ENCODE measurements at places on chromosomes 12 and 14.

DNA sequence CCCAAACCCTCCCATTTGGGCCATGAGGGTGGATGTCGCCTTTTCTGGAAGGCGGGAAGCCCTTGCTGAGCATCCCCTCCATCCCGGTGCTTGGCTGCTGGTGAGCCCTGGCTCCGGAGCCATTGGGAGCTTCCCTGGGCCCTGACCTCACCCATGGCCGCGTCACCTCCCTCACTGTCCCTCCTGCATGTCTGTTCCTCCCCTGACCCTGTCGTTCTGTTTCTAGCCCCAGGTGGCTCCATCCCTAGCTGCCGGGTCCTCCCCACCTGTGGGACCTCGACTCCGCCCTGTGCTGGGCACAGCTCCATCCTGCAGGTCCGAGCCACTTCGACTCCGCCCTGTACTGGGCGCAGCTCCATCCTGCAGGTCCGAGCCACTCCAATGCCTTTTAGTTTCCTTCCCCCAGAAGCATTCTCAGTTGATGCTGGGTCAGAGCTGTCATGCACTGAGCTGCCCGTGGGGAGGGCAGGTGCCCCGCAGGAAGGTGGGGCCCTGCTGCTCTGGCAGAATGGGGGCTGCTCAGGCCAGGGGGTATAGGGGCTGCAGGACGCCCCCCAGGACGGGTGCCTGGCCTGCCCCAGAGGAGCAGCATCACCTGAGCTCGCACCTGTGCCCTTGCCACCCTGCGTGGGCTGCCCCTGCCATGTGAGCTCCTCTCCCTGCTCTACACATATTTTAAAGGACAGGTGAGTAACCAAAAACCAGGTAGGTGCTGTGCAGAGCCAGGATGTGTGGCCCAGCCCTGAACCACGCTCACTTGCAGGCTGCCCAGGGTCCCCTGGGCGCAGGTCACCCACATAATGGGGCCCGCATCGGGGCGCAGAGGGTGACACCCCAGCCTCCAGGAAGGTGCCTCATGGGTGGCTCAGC lies 19.0 kb downstream of the NOC4L start:
- DNase-seq: no peak

- no peak for DNase-seq
These were observed 83.2 kb downstream of the MYRFL start for GRCh38 chr12:69908203-69908602.

- peak; percentile 19 for DNase-seq
These were observed 170.0 kb downstream of the ZFP36L1 start for GRCh38 chr14:68622856-68623255.

DNA sequence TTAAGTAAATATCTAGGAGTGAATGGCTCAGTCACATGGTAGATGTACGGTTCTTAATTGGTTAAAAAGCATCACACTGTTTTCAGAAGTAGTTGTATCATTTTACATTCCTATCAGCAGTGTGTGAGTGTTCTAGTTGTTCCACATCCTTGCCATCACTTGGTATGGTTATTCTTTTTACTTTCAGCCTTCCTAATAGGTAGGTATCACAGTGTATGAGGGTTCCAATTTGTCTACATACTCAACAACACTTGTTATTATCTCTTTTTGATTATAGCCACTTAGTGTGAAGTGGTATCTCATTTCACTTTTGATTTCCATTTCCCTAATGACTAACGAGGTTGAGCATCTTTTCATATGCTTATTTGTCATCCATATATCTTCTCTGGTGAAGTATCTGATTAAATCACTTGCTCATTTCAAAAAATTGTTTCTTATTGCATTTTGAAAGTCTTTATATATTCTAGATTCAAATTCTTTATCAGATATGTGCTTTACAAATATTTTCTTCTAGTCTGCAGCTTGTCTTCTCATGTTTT lies 3.5 kb upstream of the SPRYD3 start:
- DNase-seq: no peak

- DNase-seq: no peak
These were observed 199.6 kb upstream of the DIO3 start for GRCh38 chr14:101361451-101362433.

DNA sequence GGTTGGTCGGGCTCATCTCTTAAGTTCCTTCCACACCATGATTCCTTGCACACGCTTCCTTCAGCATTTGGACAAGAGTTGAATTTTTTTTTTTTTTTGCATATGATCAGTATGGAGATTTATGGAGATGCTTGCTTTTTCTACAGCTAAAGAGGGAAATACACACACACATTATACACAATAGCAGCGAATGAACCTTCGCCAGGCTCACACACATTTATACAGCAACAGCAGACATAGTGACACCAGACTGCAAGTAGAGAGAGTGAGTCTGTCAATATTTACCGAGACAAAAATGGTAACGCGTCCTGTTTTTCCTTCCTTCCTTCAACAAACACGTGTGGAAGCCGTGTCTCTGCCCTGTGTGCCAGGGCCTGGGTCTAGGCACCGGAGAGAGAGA lies 897.9 kb downstream of the BCL11B start:
- no peak for DNase-seq

DNA sequence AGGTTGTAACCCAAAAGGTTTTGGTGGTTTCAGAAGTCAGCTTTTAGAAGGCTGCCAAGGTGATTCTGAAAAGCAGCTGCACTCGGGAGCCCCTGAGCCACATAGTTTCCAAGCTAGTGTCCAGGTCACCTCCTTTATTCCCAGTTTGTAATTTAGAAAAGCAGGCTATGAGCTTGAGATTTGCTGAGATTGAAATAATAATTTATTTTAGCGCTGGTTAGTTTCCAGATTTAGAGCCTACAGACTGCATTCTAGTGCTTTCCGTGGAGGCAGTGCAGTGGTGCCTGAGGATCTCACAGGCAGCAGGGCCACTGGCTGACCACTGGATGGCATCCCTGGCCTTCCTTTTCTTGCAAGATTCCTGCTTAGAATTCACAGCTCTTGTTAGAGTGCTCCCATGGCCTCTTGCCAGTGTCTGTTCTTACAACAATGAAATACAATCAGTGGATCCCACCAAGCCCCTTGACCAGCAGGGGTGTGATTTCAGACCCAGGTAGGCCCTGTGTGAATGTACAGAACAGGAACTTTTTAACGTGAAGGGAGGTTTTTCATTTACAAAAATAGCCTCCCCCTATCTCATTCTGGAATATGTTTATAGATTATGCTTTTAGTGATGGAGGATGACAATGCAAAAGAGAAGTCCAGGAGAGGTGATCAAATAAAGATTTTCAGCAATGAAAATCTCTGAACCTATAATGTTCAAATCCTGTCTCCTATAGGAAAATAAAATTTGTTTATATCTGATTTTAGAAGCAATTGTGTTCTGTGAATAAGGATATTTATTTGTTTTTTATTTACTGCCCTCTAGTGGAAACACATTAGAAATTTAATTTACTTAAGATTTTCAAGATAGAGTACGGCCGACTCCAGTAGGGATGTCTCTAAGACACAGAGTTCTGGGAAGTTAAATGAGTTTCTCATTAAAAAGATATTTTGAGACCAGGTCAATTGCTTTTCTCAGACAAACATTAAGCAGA lies 362.1 kb upstream of the STXBP6 start:
- DNase-seq: no peak

DNA sequence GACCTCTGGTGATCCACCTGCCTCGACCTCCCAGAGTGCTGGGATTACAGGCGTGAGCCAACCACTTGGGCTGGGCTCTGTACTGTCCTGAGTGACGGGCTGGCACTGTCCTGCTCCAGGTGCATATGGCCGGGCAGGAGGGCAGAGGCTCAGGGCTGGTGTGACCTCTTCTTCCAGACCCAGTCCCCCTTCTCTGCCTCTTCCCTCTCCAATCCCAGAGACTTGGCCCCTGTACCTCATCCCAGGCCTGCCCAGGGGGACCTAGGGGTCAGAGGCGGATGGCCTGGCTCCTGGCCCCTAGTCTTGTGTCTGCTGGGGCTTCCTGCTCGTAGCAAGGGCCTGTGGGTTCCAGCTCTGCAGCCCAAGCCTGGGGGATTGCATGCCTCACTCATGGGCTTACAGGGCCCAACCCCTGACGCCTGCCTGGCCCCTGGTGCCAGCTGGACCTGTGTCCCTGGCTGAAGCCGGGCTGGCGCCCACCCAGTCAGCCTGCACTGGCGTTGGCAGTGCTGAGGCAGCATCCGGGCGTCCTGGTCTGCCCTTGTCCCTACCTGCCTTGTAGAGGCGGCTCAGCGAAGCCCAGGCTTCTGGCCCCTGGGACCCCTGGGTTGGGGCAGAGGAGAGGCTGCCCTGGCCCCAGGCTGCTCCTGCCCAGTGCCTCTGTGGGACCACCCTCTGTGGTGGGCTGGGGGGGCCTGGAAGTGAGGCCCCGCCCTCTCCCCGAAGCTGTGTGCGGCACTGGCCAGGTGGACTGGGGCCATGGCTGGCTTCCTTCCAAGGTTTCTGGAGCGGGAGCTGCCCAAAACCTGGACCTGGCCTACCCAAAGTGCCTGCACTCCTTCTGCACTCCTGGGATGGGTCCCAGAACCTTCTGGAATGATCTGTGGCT lies 4.3 kb downstream of the TEDC1 start:
- DNase-seq: no peak

GRCh38 chr12:51847643-51848325 lies 734 bp downstream of the FIGNL2 start:
- DNase-seq: peak; percentile 53

DNA sequence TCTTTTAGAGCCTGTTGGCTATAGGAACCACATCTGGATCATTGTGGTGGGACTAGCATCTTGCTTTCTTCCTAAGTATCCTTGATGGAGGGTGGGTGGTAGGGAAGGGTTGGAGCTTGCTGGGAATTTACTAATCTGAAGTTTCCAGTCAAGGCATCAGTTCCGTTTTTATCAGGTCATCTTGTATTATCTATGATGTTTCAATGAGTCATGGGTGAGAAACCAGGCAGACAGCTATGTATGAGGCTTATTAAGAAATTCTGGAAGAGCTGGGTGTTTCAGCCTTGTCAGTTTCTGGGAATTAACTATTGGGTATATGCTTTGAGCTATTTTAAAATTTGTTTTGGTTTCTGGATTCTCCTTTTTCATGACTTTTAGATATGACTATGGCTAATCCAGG lies 11.3 kb downstream of the TSFM start:
- DNase-seq: no peak

GRCh38 chr14:71597955-71598660 lies 334.1 kb upstream of the RGS6 start:
- no peak for DNase-seq

DNA sequence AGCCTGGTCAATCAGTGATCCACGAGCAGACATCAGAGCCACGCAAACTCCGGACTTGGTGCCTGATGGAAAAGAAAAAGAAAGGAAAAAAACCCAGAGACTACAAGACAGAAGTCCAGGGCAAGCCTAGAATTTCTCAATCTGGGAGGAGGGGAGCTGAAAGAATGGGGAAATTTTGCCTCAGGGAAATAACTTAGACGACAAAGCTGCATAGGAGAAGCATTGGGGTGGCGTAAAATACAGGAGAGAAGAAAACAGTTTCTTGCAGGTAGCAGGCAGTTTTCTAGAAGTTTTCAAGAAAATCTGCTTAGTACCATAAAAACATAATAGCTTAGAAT lies 2.6 kb upstream of the SLC11A2 start:
- DNase-seq: no peak

DNA sequence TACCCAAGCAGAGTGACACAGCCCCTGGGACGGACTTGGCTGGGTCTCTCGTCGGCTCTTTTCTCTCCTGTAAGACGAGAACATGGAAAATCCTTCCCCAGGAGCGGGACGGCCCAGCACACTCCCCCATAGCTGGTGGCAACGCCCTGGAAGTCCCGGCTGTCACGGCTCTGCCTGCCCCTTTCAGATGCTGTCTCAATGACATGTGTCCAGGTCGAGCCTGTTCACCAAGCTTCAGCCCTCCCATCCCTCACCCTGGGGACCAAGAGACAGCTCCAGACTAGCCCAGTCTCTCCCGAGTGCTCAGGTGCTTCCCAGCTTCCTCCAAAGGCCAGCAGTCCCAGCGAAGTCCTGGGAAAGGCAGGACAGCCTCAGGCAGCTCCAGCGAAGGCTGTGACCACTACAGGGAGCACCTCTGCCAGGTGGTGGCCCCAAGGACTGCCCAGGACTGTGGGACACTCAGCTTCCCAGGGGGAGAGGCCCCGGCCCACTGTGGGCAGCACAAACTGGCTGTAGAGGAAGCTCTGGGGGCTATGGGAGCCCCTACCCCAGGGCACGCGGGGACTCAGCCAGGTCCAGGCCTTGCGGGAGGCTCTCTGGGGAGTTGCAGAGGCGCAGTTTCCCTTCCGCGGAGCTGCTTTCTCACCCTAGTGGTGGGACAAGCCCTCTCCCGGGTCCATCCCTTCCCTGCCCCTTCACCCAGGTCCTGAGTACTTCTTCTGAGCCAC lies 33.6 kb downstream of the TNFAIP2 start:
- DNase-seq: no peak

- no peak for DNase-seq
These were observed 275.5 kb downstream of the ALG10 start for GRCh38 chr12:34297790-34298164.

GRCh38 chr12:45893240-45893639 lies 97.1 kb downstream of the SCAF11 start:
- no peak for DNase-seq

DNA sequence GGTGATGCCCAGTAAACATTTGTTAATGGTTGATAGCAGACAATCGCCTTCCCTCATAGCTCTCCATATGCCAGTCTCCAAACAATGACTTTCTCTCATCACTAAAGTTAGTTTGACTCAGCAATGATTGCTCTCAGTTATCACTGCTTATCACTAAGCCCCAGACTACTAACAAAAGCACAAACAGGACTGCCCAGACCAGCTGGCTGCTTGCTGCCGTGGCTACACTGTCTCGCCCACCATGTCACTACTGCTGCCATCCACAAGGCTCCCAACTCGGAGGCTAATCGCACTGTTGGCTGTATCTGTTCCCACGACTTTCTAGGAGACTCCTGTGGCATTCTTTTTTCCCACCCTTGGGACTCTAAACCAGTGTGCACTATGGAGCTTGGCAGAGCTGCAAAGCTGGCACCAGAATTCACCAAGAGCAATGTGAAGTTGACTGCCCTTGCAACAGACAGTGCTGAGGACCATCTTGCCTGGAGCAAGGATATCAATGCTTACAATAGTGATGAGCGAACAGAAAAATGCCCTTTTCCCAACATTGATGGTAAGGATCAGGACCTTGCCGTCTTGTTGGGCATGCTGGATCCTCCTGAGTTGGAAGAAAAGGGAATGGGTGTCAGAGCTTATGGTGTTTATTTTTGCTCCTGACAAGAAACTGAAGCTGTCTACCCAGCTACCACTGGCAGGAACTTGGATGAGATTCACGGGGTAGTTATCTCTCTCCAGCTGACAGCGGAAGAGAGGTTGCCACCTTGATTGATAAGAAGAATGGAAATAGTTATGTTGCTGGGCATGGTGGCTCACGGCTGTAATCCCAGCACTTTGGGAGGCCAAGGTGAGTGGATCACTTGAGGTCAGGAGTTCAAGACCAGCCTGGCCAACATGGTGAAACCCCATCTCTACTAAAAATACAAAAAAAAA lies 27.1 kb upstream of the NR2C1 start:
- DNase-seq: no peak

DNA sequence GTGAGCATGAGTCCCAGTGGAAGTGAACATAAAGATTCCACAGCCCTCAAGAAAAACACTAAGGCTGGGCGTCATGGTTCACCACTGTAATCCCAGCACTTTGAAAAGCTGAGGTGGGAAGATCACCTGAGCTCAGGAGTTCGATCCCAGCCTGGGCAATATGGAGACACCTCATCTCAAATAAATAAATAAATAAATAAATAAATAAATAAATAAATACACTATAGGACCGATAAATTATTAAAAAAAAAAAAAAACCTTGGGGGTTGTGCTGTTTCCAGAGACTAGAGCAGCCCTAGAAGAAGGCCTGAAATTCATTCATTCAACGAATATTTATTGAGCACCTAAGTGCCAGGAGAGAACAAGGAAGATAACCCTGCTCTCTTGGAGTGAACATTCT lies 1.5 kb upstream of the KANSL2 start:
- DNase-seq: no peak
